HCT116 (cell line): ENCODE measurements at places on chromosomes 4 and X.

DNA sequence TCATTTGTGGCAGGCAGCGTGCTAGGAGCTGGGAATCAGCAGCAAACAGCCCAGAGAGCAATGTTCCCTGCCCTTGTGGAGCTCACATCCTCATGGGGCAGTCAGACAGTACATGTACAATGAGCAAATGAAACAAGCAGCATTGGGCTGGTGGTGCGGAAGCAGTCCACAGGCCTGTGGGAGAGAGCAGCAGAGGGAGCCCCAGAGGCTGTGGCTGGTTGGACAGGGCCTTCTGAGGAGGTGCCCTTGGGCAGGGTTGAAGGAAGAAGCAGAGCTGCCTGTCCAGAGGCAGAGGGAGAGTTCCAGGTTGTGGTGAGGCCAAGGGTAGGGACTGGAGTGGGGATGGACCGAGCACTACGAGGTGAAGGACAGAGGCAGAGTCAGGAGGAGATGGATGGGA lies 22.5 kb downstream of the MMGT1 start:
- no peak for DNase-seq

- no peak for DNase-seq
Measured at GRCh38 chrX:70087857-70088630, 25.8 kb downstream of the OTUD6A start.

GRCh38 chr4:163662768-163663167 lies 168.3 kb downstream of the TMA16 start:
- no peak for DNase-seq

DNA sequence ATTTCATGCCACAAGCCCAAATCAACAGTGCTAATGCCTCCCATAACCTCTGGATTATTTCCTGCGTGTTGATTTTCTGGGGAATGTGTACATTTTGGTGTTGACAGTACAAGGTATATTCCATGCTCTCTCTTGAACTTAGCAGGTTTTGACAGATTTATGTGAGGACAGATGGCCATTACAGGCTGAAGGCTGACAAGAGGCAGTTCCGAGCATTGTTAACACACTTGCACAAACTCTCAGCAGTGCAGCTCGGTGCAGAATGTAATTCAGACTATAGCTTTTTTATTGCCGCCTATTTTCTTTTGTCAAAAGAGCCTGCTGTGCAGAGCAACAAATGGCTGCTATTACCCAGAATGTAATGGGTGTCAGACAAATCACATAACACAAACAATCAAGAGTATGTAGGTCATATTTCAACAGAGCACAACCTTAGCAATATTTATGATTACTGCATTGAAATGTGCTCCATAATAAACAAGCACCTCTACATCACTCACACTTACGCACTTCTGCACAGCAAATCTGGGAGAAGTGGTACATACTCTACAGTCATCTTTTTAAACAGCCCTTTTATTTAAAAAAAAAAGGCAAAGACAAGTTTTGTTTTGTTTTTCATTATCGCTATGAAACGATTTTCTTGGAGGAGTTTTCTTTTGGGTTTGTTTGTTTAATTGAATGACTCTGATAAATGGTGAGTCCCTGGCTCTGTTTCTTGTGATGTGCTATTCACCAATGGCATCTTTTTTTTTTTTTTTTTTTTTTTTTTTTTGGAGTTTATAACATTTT lies 71.6 kb downstream of the PPARGC1A start:
- DNase-seq = no peak

DNA sequence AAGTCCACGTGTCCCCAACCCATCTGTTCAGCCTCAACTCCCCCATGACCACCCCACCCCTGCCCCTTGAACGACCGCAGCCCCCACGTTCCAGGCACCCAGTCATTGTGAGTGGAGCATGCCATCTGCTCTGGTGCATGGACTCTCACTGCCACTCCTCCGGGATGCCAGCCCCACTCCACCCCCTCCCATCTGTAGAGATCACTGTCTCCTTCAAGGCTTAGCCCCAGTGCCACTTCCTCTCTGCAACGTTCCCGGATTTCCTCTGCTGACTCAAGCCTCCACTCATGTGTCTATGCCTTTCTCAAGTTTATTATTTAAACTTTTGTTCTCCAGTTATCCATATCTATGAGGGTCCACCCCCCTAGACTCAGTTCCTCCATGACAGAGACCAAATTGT lies 54.0 kb downstream of the MAML3 start:
- DNase-seq = no peak

GRCh38 chr4:37958932-37959331 lies 1.3 kb upstream of the PTTG2 start:
- DNase-seq = no peak

DNA sequence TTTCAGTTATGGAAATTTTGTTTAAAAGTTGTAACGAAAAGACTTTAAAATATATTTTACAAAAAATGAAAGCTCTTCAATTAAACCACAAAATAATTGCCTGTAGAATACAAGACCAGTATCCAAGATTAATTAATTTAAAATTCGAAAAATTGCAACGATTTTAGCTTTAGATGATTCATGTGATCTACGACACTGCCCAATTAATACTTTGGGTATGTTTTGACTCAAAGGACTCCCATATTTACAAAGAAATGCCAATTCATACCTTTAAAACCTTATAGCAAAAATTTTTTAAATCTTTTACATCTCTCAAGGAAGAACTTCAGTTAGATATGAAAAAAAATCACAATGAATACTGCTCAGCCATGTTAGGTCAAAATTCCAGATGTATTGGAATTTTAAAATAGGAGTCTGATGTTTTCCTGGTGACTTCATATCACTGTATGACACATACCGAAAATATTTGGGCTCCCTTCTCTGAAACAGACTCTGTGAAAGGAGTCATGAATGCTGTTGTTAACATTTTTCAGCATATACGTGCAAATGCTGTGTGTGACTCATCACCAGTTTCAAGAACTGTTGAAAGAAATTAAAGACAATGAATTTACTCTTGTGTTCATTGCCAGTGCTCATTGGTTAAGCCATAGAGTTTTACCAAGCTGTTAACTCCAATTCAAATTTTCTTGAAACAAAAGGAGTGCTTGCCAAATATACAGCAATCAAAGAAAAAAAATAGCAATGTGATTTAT lies 13.8 kb upstream of the SMS start:
- DNase-seq = peak; percentile 82

- DNase-seq = no peak
Measured at GRCh38 chr4:22906045-22906444, 213.3 kb downstream of the GBA3 start.

- DNase-seq = no peak
Measured at GRCh38 chr4:75308049-75308448, 206.2 kb downstream of the RCHY1 start.

DNA sequence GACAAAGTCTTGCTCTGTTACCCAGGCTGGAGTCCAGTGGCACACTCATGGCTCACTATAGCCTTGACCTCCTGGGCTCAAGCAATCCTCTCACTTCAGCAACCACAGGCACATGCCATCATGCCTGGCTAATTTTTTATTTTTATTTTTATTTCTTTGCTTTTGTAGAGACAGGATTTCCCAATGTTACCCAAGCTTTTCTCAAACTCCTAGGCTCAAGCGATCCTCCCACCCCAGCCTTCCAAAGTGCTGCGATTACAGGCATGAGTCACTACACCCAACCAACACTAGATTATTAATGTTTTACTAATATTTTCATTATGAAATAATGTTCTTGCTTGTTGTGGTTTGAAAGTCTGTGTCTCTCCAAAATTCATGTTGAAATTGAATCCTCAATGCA lies 5.2 kb upstream of the ACTRT1 start:
- DNase-seq = no peak

DNA sequence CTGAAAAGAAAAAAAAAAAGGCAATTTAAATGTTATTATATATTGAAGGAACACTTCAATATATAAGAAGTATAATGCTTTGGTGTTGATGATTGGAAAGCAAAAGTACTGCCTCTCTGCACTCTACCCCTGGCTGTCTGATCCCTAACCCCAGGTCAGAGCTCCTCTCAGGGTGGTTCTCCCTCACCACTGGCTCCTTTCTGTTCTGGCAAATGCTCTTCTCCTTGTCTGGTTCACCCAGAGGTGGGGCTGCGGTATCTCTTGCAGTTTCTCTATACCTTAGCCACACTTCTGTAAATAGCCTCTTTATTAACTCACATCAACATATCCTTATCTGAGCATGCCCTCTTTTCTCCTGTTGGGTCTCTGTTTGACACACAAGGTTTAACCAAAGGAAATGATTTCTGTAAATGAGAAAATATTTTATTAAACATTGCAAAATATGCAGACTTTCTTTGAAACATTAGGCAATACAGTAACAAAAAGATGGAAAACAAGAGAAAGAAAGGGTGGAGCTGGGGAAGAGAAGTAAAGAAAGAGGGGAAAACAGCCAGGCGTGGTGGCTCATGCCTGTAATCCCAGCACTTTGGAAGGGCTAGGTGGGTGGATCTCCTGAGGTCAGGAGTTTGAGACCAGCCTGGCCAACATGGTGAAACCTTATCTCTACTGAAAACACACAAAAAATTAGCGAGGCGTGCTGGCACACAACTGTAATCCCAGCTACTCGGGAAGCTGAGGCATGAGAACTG lies 45.7 kb downstream of the ING2 start:
- no peak for DNase-seq

GRCh38 chr4:41934514-41934900 lies 722 bp upstream of the TMEM33 start:
- DNase-seq = no peak

GRCh38 chrX:63746278-63746677 lies 38.7 kb downstream of the ARHGEF9 start:
- DNase-seq = no peak

GRCh38 chrX:108736509-108737479 lies at the start of gene IRS4:
Gene IRS4 (minus strand): TSS chrX:108736563.
- DNase-seq = no peak

DNA sequence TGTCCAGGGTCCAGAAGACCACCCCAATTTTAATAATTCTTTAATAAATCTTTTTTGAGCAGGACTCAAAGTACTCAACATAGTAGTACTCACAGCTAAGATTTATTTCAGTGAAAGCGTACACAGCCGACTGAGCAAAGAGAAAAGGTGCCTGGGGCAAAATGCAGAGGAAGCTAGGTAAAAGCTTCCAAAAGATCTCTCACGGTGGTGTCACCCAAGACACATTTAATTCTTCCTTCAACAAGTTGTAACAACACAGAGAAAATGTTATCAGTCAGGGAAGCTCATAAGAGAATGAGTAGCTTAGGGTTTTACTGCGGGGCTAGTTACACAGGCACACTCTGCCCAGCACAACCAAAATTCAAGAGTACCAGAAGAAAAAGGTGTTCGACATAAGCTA lies 201.1 kb downstream of the OPHN1 start:
- DNase-seq = no peak

DNA sequence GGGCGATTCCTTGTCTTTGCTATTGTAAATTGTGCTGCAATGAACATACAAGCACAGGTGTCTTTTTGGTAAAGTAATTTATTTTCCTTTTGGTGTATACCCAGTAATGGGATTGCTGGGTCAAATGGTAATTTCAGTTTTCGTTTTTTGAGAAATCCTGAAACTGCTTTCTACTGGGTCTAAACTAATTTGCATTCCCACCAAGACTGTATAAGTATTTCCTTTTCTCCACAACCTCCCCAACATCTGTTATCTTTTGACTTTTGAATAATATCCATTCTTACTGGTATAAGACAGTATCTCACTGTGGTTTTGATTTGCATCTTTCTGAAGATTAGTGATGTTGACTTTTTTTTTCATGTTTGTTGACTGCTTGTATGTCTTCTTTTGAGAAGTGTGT lies 2506.0 kb downstream of the PCDH7 start:
- DNase-seq = no peak
